ENCODE measurements at places on chromosomes 4 and X.
A peak's percentile ranks its signal among the peaks of the same experiment; 100 is the strongest.

DNA sequence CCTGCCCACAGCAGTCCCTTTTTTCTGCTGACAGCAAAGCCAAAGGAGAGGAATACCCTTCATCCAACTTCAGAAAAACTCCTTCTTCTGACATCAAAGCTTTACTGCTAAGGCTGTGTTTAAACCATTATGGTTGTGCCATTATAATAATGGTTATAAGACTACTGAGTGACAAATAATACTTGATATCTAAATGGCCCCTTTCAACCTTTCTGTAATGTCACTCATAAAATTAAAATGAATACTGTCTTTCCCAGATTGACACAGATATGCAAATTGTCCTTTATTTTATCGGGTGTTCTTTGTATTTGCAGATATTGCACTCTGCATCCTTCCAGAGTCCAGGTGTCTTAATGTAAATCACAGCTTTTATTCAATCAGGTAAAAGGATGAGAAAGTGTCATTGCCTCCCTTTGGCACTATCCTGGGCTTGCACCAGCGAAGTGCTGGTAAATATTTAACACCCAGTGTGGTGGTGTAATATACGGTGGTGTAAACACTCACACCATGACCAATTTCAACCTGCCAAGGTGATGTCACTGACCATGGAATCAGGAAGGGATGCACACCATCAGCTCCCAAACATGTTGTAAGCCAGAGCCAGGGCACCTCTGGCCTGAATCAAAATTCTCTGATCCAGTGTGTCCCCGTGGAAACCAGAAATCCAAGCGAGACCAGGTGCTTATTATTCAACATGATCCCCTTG, 139.4 kb upstream of the TENM3 start:
- DNase-seq: no peak

- no peak for DNase-seq
Measured at GRCh38 chr4:169859366-169860216, 101.8 kb upstream of the HPF1 start.

DNA sequence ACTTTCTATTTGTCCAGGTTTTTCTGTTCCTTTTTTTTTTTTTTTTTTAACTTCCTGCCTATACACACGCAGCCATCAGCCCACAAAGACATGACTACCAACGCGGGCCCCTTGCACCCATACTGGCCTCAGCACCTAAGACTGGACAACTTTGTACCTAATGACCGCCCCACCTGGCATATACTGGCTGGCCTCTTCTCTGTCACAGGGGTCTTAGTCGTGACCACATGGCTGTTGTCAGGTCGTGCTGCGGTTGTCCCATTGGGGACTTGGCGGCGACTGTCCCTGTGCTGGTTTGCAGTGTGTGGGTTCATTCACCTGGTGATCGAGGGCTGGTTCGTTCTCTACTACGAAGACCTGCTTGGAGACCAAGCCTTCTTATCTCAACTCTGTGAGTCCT, 2.1 kb downstream of the EBP start:
- no peak for DNase-seq

GRCh38 chr4:89171176-89171805, 60.0 kb downstream of the TIGD2 start:
- peak; percentile 53 for DNase-seq

- no peak for DNase-seq
Measured at GRCh38 chr4:16916031-16916430, 17.6 kb upstream of the LDB2 start.

GRCh38 chr4:87566276-87566675, 37.1 kb upstream of the SPARCL1 start:
- DNase-seq: no peak

DNA sequence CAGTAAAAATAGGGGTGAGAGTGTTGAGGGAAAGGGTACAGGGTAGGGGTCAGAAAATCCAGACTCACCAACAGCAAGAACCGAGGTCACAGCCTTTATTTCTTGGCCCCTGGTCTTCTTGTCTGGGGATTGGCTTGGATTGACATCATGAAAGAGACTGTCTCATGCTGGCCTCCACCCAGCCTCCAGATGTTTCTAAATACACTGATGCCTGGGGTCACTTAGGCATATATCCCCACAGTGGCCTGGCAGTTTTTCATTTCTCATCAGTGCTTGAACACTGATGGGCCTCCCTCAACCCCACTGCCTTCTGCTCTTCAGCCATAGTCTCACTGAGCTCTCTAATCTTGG, 173.9 kb downstream of the RTL9 start:
- no peak for DNase-seq

DNA sequence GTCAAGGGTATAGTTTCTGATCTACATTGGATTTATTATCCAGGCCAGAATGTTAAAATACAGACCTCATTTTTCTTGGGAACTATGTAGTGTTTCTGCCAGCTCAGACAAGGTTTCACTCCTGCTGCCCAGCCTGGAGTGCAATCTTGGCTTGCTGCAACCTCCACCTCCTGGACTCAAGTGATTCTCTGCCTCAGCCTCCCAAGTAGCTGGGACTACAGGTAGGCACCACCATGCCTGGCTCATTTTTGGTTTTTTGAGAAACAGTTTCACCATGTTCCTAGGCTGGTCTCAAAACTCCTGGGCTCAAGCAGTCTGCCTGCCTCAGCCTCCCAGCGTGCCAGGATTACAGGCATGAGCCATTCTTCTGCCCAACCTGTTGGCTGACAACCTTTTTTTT, 5.7 kb downstream of the RPL34 start:
- DNase-seq: no peak

DNA sequence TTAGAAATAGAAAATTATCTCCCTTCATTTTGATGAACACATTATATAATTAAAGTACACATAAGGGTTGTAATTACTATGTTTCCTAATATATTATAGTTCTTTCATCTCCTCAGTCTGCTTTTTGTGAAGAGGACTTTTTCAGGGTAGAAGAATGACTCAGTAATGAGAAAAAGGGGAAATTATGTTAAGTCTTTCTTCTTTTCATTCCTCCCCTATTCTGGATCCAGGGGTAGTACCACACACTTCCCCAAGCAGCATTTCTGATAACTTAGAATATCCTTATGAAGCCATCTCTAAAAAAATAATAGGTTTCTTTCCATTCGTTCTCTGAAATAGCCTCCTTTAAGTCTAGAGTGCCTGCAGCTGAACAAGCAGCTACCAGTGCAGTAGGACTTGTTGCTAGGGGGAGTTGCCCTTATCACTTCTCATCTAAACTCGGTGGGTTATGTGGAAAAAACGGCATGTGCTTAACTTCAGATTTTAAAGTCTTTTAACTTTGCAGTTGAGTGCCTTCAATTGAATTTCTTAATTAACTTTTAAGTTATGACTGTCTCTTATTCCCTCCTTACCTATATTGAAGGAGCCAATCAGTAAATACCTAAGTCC, 184.8 kb downstream of the ARHGAP24 start:
- peak; percentile 16 for DNase-seq

- no peak for DNase-seq
Measured at GRCh38 chr4:22170353-22170752, 221.8 kb upstream of the KCNIP4 start.

GRCh38 chr4:184384056-184384809, 90.1 kb downstream of the IRF2 start:
- no peak for DNase-seq

DNA sequence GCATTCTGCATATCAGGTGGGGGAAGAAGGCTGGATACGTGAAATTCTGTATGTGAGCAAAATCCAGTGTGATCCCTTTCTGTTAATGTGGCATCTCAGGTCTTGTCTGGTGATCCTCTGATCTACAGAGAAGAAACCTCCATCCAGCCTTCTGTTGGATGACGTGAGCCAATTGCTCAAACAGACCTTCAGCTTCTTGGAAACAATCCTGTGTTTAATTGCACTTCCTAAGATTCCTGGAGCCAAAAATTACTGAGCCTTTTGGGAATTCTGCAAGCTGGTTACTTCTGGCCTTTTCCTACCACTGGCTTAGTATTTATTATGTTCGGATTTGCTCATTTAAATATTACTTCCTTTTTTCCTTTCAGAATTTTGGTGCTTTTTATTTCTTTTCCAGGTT, 51.2 kb downstream of the TRIML1 start:
- no peak for DNase-seq

- DNase-seq: peak; percentile 22
Measured at GRCh38 chr4:6470502-6471306, 1.7 kb downstream of the PPP2R2C start.

- DNase-seq: peak; percentile 6
Measured at GRCh38 chr4:72505314-72505744, 63.7 kb downstream of the ADAMTS3 start.

DNA sequence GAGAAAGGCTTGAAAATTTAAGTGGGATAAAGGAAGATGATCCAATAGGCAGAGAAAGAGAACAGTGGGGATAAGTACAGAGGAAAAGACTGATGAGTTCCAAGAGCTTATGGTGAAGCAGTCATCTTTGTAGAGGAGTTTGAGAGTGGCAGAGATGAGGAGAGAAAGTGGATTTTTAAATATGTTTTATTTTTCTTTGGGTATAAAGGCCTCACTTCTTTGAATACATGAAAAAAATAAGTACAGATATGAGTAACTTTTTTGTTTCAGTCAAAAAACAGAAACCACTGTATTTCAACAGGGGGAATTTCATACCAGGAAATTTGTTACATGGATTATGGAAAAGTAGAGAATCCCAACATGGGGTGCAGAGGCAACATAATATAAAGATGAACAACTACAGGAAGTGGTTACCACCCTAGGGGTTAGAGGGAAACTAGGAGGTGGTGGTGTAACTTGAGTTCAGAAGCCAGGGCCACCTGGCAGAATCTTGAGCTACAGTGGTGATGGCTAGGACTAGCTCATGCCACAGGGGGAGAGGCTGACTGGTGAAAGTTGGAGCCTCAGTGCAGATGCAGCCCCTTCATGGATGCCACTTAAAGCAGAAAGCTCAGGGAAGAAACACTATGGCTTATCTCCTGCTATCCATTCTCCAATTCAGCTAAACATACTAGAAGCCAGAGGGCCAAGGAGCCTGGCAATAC, 3.4 kb upstream of the CYBB start:
- DNase-seq: no peak

DNA sequence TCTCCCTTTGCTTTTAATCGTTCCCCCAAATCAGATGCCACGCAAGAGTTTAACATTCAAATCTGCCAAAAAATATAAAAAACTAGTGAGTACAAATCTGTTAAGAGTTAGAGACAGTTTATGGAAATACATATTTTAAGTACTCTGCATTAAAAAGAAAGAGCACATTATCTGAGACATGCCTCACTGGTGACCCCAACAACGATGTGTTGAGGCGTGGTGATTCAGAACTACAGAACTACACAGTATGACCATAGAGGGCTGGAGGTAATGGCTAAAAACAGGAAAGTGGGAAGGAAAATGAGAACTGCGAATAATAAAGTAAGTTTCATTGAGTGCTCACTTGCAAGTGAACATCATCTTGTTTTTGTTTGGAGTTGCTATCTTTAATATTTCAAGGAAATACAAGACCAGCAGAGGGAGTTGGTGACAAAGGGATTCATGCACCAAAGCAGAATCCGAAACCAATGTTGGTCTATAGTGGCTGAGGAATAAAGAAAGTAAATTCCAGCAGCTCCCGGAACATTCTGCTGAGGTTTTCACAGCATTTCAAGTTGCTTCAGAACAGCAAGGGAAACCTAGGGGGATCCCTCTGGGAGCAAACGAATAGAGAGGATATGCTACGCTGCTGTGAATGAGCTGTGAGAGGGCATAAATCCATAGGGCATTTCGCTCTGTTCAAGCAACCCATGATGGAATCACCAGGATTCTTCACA, 92.2 kb downstream of the DCHS2 start:
- peak; percentile 0 for DNase-seq

DNA sequence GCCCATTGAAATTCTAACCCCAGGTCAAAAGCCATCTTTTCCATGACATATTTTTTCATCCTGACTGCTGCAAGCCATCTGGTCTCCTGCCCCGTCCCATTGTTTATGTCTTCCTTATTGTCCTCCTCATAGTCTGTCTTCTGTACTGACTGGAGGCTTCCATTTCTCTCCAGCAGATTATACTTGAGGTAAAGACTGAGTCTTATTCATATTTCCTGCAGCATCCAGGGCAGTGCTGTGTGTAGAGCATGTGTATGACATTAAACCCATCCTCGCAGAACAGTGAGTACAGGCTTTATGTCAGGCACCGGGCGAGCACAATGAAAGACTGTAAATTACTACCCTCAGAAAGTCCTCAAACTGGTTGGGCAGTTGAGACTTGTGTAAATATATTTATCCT, 275.1 kb downstream of the C4orf33 start:
- DNase-seq: no peak

DNA sequence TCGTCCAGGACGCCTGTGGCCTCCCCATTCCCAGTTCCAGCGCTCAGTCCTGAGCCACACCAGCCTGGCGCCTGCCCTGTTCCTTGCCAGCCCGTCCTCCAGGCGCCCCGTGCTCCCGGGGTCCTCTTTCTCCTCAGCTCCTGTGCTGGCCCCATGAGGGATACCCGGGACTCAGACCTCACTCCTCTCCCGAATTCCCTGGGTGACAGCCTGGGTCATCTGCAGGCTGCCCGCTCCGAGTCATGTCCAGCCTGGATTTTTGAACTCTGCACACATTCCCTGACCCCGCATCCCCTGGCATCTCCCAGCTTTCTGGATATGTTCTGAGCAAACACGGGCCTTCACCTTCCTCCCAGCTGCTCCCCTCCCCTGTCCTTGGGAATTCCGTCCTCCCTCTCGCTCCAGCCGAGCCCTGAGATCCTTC, 14.9 kb upstream of the ADD1 start:
- no peak for DNase-seq
